ENCODE measurements at places on chromosomes 16 and 17. TPM values are rescaled to one million over a fixed set of nuclear protein-coding genes. Genes with fewer than 3 reads are reported as not detected.
A peak's percentile ranks its signal among the peaks of the same experiment; 100 is the strongest.

Gene ASGR2
- polyA plus RNA-seq, result 657 TPM

Gene PEMT
- 211 TPM for polyA plus RNA-seq

Gene GLTPD2
- 16.9 TPM for polyA plus RNA-seq

Gene MYH13
- not detected for polyA plus RNA-seq

Gene ZNF594
- polyA plus RNA-seq, result 0.76 TPM

DNA sequence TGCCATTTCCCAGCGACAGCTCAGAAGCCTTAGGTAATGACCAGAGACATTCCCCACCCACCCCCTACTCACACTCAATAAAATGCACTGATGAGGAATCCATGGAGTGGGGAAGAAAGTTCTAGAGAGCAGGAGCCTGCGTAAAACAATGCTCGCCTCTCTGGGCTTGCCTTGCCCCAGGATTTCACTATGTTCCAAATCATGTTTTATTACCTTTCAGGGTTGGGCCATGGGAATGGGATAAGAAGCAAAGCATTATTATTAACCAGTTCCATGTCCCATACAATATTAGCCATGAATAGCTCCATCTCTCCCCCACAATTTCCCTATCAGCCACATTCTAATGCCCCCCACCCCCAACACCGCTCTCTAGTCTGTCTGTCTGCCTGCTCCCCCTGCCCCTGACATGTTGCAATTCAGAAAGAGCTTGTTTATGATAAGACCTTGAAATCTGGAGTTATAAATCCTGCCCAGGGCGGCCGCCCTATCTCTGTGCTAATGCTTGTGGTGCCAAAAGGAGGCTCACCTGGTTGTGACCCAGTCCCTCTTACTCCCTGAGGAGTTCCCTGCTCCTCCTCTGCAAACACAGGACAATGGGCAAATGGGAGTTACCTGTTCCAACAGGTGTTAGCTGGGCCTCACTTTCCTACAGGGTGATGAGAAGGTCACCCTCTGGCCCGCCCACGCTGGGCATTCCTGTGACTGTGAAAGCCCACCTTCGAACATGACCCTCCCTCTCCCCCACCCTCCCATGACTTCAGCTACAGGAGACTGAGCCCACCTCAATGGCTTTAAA, 28.0 kb upstream of the DDX52 start:
- DNase-seq, result no peak

- no peak for DNase-seq
Observed at GRCh38 chr16:6125483-6126259, 1028.1 kb upstream of the EEF2KMT start.

GRCh38 chr17:53088481-53088880, 734.2 kb upstream of the KIF2B start:
- DNase-seq, result no peak

- no peak for DNase-seq
Observed at GRCh38 chr17:56737421-56738161, 96.1 kb downstream of the C17orf67 start.

GRCh38 chr16:2420035-2420434, 9.2 kb upstream of the CCNF start:
- no peak for DNase-seq

- no peak for DNase-seq
Observed at GRCh38 chr16:14240964-14241363, 169.8 kb downstream of the MRTFB start.

DNA sequence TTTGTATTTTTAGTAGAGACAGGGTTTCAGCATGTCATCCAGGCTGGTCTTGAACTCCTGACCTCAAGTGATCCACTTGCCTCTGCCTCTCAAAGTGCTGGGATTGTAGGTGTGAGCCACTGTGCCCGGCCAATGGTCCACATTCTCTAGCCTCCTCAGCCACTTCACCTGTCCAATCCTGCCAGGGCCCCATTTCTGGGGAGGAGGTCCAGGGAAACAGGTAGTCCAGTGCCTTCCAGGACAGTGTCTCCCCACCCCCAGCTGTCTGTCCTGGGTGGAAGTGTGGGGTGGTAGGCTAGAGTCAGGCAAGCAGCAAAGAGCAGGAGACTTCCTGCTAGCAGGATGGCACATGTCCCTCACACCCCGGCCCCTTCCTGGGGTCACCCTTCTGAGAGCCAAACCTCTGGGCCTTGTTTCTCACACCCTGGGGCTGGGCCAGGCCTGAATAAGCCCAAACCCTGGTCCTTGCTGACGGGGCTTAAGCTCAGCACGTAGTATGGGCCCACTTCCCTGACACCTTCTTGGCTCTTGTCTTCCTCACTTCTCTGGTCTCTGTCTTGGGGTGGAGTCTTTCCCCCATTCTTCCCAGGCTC, 5.0 kb downstream of the FHOD1 start:
- DNase-seq, result no peak

DNA sequence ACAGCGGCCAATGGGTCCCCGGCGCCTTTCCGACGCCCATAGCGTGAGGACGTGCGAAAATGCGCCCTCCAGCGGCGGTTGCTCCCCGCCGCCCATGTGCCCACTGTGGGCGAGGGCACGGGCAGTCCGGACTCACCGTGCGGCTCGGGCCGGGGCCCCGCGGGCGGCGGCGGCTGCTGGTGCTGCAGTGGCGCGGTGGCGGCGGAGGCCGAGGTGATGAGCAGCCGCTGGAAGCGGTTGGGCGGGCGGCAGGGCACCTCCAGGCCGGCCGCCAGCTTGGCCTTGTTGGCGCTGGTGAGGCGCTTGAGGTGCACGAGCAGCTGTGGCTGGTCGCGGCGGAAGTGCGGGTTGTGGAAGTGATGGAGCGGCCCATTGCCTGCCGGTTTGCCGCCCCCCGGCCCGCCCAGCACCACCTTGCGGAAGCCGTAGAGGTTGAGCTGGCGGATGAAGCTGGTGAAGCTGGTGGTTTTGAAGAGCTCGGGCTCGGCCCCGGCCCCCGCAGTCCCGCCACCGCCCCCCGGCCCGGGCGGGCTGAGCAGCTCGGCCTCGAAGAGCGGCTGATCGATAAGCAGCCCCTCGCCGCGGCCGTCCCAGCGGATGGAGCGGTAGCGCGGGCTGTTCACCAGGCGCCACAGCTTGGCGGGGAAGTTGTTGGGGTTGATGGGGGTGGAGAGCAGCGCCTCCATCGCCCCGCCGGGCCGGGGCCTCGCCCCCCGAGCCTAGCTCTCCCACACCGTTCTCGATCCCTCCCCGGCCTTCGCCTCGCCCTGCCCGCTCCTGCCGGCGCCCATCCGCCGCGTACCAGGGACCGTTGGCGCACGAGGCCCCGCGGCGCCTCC, at the start of gene HSF5:
TSS of gene HSF5 (minus strand) at position 820 of the 839 bp plus-strand sequence. CDS start at position 686, 134 bp downstream.
- peak; percentile 67 for DNase-seq

DNA sequence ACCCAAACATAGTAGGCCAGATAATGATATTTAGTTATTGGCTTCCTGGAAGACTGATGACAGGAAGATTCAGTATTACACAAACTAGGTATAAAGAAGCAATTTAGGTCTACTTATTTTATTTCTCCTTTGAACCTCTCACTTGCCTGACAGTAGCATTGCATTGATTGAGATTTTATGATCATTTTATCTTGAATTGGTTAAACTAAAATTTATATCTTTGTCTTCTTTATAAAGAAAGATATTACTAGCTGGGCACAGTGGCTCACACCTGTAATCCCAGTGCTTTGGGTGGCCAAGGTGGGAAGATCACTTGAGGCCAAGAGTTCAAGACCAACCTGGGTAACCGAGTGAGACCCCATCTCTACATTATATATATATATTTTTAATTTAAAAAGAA, 14.4 kb downstream of the HLF start:
- no peak for DNase-seq

- no peak for DNase-seq
Observed at GRCh38 chr17:74730491-74731346, 6.3 kb upstream of the RAB37 start.

DNA sequence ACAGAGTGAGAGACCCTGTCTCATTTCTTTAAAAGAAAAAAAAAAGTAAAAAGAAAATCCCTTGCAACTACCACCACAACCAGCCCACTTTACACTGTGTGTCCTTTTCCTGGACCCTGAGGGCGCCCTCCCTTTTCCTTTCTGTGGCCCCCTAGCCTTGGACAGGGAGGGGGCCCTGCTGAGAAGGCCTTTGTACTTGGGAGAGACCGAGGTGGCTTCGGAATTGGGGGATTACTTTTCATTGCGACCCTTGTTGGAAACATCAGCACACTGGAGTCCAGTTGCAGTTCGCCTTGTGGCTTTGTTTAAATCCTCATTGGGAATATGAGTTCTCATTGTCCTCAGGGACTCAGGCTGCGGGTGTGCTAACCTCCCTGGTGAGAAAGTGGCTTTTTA, 9.4 kb upstream of the DNASE1 start:
- no peak for DNase-seq

- peak; percentile 96 for DNase-seq
Observed at GRCh38 chr16:56964243-56965148, 2.7 kb downstream of the CETP start.

DNA sequence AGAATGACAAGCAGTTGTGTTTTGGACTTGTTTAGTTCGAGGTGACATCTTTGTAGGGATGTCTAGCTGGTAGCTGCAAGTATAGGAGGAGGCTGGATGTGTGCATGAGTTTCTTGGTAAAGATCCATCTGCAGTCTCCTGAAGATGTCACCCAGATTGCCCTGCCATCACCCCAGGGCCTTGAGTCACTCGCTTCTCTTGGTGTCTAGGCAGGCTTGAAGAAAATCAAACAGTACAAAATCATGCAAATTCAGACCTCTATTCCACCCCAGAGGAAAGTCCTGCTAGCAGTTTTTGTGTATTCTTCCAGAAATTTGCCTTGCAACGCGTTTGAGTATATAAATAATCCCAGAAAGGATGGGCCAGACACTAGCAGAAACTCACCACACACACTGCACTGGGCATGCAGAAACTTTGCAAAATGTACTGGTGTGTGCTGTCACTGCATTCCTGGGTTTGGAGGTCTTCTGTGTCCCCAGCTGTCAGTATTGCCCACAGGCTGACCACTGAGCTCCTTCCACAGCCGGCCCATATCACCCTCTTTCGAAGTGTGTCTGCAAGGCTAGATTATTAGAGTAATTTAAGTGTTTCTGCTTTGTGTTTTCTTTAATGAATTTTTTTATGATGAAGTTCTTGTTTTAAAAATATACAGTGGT, 51.5 kb downstream of the TENT4B start:
- no peak for DNase-seq

GRCh38 chr16:49839017-49839825, 16.7 kb downstream of the ZNF423 start:
- no peak for DNase-seq

DNA sequence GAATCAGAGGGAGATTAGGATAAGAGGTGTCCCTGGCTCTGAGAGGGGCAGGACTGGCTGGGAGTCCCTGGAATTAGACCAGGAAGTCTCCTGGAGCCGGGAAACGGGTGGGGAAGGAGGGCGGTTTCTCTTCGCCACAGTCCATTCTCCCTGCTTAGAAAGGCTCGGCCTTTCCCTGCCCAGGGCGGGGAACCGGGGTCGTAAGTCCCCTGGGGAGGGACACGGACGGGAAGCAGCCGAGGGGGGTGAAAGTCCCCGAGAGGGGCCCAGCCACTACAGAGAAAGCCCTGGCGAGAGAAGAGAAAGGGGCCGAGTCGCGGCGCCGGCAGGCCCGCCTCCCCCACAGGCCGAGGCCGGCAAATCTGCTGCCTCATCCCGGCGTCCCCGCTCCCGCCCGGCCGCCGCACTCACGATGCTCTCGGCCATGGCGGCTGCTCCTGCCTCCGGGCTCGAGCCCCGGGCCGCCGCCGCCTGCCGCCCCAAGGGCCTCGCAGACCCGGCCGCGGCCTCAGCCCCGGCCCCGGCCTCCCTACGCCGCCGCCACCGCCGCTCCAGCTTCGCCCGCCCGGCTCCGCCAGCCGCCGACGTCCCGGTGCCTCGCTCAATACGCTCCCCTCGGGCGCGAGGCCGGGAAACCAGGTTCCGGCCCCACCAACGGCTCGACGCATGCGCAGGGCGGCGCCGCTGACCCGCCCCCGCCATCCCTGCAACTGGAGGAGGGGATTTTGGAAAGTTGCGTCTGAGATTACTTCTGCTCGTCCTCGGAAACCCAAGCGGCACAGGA, at the start of the genes NPLOC4 and TSPAN10:
TSS of gene NPLOC4 (minus strand) at position 608 of the 784 bp plus-strand sequence. CDS start at position 426, 182 bp downstream.
TSS of gene TSPAN10 (plus strand) at position 692 of the 784 bp plus-strand sequence. CDS start 5,217 bp downstream, outside the sequence.
- DNase-seq, result peak; percentile 91

DNA sequence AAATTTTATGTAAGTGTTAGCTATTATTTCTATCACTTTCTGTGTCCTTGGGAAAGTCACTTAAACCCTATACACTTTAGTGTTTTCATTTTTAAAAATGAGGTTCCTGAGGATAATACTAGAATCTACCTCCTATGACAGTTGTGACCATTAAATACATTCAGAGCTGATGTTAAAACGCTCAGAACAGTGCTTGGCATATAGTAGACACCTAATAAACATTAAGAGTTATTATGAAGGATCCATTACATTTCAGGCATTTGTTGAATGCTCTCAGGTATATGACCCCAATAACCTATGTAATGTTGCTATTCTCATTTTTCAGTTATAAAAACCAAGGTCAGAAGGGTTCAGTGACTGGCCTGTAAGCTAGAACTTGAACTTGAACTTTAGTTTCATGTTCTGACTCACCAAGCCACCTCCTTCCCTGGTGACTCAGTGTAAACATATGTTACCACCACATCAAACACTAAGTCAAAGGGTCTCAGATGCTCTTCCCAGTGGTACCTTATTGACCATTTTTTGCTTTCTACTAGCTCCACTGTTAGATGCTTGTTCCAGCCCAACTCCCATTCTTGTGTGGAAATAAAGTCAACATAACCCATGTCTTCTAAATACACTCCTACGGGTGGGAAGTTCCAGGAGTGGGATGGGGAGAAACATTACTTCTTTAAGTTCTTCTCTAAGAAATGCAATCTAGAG, 47.6 kb downstream of the HSD17B2 start:
- DNase-seq, result no peak

DNA sequence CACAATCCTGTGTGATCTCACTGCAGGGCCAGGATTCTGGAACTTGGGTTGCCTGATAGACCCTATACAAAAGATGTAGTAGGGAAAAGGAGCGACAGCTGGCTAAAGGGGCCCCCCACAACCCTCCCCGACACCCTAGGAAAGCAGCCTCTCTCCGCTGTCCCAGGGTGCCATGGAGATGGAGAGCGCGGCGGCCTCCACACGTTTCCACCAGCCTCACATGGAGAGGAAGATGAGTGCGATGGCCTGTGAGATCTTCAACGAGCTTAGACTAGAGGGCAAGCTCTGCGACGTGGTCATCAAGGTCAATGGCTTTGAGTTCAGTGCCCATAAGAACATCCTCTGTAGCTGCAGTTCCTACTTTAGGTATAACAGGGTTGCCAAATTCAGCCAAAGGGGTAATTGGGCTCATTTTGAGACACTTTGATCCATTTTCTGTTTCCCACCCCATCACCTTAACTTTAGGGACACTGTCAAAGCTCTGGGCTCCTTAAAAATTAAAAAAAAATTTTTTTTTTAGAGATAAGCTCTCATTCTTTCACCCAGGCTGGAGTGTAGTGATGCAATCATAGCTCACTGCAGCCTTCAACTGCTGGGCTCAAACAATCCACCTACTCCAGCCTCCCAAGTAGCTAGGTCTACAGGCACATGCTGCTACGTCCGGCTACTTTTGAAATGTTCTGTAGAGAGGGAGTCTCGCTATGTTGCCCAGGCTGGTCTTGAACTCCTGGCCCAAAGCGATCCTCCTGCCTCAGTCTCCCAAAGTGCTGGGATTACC, at the start of gene KLHL10:
TSS of gene KLHL10 (plus strand) at position 65 of the 778 bp plus-strand sequence. CDS start at position 173, 108 bp downstream.
- DNase-seq, result no peak

Measured in liver (tissue), 10 donors.